Stimulated activated CD8-positive, alpha-beta memory T cell treated with anti-CD3 and anti-CD28 coated beads, Interleukin-4, amount 100 ng/mL, for 48 hours (primary cell): ENCODE measurements at places on chromosomes 6 and 20.
A peak's percentile ranks its signal among the peaks of the same experiment; 100 is the strongest.

- DNase-seq: no peak
Observed at GRCh38 chr6:33288141-33288920, 708 bp downstream of the WDR46 start.

- DNase-seq: no peak
Observed at GRCh38 chr6:71031912-71032311, 75.1 kb upstream of the B3GAT2 start.

DNA sequence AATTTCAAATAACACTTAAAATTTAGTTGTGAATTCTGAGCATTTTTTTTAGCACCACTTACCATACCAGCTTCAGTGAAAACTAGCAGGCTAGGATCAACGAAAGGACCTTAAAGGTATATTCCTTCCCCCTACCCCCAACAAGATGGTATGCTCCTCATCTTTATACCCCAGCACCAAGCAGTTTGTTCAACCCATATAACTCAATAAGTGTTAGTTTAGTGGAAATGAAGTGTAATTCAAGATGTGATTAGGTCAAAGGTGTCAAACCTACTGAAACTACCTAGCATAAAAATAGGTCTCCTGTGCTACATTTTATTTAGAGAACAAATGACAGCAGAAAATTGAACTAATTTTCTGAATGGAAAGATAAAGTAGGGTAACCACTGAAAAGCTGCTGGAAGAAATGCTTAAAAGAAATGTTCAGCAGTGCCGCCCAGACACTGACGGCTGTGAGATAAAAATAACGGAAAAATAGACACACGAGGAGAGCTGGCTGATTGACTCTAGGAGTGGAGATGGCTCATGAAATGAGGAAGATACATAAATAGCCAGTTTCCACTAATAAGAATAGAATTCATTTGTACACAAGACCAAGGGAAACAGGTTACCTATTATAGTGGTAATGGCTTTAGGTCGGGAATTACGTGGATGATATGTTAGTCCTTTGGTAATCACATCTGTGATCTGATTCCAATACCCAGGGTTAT is 94.8 kb downstream of the IPCEF1 start:
- no peak for DNase-seq

DNA sequence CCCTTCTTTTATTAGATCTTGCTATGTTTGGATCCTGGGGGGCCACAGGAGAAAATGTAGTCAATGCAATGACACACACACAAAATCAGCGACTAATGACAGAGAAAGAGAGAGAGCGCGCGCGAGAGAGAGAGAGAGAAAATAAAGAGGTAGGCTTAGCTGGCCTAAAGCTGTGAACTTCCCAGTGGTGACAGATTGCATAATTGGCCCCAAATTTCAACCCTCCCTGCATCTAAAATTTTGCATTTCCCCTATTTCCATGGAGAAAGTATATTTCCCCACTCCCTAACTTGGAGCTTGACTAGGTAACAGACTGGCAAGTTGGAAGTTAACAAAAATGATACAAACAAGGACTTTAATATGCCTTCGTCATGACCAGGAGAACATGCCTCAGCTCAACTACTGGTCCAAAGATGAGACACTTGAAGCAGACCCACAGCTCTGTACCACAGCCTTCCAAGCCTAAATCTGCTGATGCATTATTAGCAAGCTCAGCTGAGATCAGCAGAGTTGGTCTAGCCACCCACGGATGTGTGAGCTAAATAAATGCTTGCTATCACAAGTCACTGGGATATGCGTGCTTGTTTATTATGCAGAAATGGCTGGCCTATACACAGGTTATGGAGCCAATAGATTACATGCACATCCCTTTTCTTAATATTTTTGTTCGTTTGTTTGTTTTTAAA is 118.1 kb upstream of the PRDM1 start:
- DNase-seq: no peak

GRCh38 chr20:14223806-14224205 is 113.6 kb downstream of the FLRT3 start:
- DNase-seq: no peak

GRCh38 chr6:64155063-64155462 is 519.5 kb downstream of the PHF3 start:
- no peak for DNase-seq

DNA sequence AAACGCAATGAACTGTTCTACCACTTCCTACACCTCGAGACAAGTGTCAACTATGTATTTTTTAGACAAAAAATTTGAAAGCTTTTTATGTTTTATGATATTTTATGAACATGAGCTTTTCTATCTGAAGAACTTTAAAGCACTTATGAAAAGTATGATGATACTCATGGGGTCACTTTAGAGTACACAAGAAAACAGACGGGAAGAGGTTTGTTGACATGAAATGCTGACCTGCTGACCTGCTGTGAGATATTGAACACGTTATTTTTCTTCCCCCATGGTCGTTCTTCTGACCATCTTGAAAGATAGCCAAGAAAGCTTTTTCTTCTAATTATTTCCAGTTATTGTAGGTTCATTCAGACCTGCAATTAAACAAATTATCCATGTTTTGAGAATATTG is 63.1 kb downstream of the PLEKHG1 start:
- DNase-seq: no peak

DNA sequence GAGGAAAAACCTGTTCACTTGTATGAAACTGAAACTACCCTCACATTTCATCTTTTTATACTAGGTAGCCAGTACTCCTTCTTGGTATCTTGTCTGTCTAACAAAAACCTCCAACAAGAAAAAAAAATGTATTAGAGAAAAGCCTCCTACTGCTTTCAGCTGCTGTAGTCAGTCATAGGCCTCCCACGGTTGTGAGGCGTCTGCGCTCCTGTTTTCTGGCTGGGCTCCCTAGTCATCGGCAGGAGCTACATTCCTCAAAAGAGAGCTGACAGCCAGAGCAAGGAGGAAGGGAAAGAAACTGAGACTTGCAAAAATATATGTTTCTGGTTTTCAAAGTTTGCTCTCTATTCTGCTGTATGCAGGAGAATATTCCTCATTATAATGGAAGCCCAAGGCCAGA is 517.0 kb downstream of the LMBRD1 start:
- no peak for DNase-seq

DNA sequence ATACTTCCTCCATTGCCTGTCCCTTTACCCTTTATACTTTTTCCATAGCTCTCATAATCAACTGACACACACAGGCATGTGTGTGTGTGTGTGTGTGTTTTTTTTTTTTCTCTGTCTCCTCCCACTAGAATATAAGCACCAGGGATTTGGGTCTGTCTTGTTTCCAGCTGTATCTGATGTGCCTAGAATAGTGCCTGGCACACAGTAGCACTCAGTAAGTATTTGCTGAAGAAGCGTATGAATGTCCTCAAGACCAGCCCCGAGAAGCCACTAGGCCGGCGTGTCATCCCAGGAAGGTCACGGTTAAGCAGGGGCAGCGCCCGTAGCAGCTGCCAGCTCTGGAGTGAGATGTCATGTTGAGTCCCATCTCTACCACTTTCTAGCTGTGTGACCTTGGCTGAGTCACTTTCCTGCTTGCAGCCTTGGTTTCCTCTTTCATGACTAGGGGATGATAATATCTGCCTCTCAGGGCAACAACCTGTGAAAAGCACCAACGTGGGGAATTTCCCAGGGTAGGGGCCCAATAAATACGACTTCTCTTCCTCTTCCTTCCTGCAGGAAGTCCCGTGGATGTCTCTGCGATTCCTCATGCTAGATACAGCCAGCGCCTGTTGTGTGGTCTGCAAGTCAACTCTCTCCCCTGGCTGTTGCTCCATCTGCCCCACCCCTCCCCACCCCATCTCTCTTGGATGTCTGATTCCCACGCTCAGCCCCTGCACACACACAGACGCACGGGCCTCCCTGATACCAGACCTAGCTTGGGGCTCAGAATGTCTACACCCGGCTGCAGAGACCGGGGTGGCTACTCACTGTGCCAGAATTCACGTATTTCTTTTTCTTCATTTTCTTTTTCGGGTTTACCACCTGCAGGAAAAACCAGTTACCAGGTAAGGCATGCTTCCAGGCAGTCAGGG is 58.1 kb downstream of the RAB44 start:
- peak; percentile 77 for DNase-seq

GRCh38 chr6:38871741-38872568 is 156.8 kb downstream of the DNAH8 start:
- peak; percentile 71 for DNase-seq

DNA sequence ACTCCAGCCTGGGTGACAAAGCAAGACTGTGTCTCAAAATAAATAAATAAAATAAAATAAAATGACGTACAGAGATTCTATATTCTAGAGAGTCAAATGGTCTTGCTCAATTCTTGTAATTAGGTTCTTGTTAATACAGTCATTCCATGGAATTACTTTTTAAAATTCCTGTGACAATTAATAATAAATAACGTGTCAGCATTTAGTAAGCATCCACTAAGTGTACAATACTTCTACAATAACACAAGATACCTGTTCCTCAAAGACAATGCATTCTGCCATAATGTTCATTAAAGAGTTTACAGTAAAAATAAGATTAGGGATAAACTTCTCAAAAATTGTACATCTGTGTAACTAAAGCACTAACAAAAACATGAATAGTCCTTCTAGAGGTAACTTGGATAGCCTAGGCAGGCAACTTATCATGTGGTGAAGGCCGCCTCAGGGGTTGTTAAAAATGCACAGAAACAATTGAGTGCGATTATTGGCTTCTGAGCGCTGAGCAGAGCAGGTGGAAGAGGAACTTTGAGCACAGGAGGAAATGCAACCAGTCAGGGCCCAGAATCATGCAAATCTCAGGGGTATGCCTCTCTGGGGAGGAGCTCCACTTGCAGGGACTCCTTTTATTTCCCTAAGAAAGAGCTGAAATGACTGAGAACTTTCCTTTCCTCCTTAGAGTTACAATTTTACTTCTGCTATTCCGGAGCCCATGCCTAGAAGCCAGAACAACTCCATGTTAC is 37.1 kb downstream of the QRSL1 start:
- DNase-seq: no peak

DNA sequence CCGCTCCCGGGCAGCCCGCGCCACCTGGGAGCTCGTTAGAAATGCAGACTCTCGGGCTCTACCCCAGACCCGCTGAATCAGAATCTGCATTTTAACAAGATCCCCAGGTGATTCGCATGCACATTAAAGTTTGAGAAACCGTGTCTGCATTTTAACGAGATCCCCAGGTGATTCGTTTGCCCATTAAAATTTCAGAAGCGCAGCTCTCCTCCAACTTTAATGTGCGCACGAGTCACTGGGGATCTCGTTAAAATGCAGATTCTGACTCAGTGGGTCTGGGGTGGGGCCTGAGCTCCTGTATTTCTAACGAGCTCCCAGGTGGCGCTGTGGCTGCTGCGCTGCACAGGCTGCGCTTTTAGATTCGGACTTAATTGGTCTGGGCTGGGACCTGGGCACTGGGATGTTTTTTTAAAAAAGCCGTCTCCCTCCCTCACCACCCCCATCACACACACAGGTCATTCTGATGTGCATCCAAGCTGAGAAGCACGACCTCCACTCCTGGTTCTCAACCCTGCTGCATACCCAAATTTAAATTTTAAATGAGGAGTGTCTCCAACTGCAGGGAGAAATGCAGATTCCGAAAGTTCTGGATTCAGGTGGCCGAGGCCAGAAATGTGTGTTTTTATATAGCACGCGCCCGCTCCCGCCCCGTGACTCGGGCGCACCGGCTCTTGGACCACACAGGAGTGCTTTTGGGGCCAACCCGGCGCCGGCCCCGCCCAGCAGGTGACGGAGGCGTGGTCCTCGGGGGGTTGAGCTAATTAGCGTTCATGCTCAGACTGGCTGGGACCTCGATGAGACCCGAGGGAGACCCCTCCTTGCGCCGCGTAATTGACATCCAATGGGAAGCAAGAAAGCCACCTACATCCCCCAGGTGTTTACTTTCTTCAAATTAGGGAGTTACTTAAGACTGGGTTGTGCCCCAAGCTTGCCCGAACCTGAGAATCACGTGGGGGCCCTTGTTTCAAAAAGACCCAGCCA is 85.8 kb downstream of the ZFP64 start:
- peak; percentile 60 for DNase-seq

GRCh38 chr6:50962213-50962759 is 143.6 kb downstream of the TFAP2B start:
- no peak for DNase-seq

DNA sequence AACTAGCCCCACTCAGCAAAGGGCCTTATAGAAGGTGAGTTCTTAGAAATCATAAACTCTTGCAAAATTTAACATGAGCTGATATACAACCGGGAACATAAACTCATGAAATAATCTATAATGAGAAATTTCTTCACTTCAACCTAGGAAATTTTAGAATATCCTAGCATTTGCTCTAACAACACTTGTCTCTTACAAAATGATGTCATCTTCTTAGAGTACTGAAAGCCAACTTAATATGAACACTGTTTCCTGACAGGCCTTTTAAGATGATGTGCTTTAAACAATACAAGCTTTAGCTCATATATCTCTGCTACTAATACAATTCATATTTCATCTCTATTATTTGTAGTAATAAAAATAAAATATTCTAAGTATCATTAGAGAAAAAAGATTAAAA is 932 bp downstream of the PACRG start:
- DNase-seq: no peak

DNA sequence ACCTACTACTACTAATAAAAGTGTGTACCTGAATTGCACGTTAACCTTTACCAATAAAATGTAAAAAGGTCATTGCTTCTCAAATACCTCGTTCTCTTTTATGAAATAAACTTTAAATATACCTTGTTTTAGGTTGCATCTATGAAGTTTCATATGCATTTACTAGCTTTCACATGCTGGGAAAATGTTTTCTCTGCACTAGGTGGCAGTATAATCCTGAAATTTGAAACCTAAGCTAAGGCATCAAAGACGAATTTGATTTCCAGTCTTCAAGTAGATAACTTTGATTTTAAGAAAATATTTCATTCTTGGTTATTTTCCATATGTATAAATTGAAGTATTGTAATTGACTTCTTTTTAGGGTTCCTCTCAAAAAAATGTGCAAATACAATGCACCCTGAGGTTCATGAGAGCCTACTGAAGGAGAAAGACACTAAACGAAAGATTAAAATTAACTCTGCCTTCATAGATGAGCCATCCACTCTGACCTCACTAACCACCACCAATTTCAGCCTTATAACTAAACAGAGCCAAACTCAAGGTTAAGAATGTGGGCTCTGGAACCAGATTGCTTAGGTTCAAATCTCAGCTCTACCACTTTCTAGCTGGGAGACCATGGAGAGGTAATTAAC is 7.3 kb upstream of the COL9A1 start:
- DNase-seq: no peak

DNA sequence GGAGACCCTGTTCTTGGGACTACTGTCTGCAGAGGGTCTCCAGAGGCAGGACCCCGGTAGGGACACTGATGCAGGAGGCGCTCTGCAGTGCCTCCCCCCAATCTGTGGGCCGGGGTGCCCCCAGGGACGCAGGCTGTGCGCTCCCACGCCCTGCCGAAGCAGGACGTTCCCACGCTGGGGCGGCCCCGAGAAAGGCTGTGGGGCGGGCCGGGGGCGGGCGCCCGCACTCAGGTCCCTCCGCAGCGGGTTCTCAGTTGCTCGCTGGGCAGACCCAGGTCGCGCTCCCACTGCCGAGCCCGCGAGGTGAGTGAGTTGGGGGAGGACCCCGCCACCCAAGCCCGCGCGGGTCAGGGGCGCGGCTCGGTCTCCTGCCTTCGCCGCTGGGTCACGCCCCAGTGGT is at the start of gene COX4I2:
COX4I2 (plus strand) TSS at position 253 of the 400 bp plus-strand sequence. CDS start 1,106 bp downstream, outside the sequence.
- no peak for DNase-seq

GRCh38 chr6:42179945-42180313 is 6.8 kb downstream of the GUCA1A start:
- peak; percentile 53 for DNase-seq
